NCI-H446 treated with DMSO at 0.1 percent for 48 hours (cell line): ENCODE measurements at places on chromosomes 12 and 14.
A peak's percentile ranks its signal among the peaks of the same experiment; 100 is the strongest.

DNA sequence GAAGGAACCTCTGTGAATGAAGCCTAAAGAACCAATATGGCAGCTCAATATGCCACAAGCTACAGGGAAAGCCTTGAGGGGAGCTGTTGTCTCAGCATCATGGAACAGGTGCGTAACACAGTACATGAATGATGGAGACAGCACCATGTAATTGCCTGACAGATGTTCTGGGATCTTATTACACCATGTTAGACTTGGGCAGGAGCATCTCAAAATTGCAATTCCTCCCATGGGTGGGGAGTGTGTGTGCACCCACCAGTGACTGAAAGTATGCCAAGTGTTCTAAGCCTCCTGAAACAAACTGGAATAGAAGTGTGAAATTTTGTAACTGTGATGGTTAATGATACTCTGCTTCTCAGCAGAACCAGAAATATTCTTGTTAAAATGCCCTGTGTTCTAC is 151.0 kb upstream of the SRRM4 start:
- no peak for DNase-seq

- DNase-seq: peak; percentile 64
These were observed 200.2 kb downstream of the PHLDA1 start for GRCh38 chr12:75831402-75831801.

- DNase-seq: no peak
These were observed 1282.2 kb downstream of the AACS start for GRCh38 chr12:126347421-126347820.

DNA sequence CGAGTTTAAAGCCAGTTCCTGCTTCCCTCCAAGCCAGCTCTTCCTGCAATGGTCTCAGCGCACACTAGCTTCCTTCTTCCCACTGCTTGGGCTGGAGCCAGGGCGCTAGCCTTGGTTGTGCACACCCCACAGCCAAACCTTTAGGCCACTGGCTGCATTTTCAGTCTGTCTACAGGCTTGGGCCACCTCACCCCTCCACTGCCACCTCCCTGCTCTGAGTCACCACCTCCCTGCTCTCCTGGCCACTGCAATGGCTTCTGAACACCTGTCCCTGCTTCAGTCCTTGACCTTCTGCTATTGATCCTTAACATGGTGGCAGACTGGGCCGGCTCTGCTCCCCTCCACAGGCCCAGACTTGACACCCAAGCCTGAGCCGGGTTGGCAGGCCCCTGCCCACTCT is 151.1 kb downstream of the RBM19 start:
- DNase-seq: no peak

DNA sequence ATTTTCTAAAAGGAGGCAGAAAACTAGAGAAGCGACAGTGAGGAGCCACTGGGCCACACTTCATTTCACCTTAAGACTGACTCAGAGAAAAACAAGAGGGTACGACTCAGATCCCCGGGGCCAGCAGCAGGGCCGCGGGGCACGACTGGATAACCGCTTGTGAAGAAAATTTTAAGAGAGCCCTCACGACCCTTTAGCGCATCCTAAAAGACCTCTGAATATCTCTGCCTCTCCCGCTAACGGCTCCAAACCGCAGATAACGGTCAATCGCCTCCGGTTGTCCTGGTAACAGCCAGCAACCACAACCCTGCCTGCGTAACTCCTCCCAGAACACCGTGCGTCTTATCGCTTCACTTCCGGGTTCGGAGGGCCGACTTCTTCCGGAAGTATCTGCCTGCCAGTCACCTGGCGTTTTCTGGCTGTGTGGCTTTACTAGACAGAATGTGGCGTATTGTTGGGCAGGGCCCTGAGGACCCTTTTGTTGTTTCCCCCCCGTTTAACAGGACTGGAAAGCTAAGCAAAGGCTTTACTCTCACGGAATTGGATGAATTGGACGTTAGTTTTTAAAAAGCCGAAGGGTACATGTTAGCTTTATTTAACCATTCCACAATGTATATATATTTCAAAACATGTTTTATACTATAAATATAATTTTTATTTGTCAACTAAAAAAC is 5.4 kb upstream of the ATP23 start:
- peak; percentile 86 for DNase-seq

GRCh38 chr14:53355581-53356112 is 202.5 kb upstream of the DDHD1 start:
- peak; percentile 22 for DNase-seq

DNA sequence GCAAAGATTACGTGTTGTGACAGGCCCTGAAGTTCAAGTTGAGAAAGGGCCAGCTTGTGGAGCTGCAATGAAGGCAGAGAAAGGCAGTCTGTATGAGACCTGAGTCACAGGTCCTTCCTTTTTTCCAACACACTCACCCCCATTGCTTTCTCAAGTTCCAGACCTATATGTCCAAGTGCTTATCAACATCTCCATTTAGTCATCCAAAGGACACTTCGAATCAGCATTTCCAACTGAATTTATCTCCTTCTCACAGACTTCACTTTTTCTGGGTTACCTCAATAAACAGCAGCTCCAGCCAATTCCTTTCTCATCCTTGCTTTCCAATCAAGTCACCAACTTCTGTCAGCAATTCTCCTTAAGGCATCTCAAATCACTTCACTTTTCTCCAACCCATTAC is 56.4 kb upstream of the KIF21A start:
- DNase-seq: no peak

DNA sequence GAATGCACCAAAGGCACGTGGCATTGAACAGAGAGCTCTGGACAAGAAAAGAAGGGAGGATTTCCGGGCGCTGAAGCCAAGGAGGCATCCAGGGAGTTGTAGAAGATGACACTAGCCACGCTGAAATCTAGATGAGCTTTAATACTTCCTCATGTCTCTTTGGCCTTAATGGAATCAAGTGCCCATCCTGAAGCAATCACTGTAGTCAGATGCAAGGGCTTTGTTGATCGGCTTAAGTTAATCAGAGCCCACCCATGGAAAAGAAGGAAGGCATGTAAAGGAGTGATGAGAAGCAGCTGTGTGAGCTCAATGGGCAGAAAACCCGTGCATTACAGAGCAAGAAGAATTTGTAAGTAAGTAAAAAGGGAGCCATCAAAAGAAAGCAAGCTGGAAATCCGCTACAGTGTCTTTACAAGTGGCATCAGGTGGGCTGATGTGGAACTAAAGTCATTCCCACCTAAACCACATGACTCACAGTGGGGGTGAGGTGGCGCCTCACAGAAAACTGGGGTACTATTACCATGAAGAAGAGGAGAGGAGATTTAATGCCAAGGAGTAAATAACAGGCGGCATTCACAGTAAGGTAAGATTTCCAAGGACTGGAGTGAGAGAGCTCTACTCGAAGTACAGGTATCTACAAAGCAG is 48.4 kb downstream of the NDUFA12 start:
- DNase-seq: no peak

GRCh38 chr14:61668282-61668681 is 27.0 kb upstream of the HIF1A start:
- DNase-seq: no peak
